ENCODE measurements at places on chromosomes 12 and 14.

DNA sequence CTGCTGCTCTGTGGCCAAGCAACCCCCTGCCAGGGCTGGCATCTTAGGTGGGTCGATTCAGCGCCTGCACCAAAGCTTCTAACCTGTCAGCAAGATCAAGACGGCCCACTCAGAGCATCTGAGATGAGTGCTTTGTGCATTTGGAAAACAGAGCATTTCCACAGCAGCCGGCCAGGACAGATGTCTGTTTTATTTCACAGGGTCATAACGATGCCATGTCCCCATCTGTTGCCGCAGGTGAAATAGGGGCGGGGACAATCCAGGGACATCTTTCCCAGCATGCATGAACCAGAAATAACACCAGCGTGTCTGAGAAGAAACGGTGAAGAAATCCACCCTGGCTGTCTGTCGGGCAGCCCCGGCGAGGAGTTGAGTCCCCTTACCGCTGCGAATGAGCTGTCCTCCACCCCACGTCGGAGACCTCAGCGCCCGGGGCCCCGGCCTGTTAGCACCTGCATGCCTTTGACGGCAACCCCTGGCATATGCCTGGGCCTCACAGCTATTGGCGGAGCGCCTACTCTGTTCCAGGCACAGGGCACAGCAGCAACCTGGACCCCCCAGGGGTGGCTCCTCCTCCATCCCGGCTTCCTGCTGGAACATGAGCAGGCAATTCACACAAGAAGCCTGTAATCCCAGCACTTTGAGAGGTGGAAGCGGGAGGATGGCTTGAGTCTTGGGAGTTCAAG lies 30.6 kb upstream of the ULK1 start:
- DNase-seq = peak; percentile 6

- DNase-seq = no peak
These were observed 61.5 kb downstream of the TMEM30B start for GRCh38 chr14:61219673-61220072.

DNA sequence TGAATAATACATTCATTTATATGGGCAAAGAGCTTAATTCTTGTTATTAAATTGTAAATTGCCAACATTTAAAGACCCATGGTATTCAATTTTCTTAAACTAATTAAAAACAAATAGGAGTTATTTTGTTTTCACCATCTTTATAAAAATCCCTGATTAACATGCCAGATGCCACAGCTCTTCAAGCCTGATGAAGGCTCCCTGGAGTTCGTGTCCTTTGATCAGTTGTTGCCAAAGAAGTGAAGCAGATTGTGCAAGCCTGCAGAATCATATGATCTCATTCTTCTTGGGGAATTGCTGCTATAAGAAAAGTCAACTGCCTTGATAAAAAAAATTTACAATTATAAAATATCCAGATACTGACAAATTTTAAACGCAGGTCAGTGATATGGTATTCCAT lies 288.3 kb upstream of the PPFIA2 start:
- no peak for DNase-seq

DNA sequence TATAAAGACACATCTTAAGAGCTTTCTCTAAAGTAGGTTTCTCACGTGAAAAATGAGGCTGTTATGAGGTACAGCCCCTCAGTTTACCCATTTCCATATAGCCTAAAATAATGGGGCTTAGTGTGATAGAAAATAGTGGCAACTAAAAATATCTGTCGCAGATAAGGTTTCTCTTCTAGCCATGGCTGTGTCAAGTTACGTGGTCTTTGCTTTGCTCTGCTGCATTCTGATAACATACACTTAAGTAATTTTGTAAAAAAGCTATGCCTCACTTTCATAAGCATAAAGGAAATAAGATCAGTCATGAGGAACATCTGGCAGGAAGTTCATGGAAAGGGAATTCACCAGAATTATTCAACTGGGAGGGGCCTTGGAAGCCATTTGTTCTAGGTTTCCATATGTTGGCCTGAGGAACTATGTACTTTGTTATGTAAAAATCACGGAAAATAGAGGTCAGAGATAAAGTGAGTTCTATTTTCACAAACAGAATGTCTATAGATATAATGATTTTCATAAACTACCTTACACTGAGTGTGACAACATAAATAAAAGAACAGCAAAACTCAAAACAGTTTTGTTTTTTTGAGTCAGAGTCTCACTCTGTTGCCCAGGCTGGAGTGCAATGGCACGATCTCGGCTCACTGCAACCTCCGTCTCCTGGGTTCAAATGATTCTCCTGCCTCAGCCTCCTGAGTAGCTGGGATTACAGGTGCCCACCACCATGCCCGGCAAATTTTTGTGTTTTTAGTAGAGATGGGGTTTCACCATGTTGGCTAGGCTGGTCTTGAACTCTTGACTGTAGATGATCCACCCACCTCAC lies 195.6 kb upstream of the KRR1 start:
- no peak for DNase-seq

DNA sequence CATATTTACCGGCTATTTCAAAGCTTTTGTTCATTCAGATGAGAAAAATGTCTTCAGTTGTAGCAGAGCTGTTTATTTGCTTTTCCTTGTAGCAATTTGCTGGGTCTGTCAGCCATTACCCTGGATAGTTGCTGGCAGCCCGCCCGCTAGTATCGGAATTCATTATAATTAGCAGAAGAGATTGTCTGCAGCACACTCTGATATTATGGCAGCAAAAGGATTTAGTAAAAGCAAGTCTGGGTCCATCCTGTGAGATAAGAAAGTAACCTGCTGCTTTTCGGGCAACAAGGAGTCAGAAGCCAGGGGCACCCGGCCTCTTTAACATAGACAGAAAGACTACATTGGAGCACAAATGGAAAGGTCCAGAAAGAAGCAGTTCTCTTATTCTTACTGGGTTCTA lies 6.1 kb upstream of the SLC35E3 start:
- no peak for DNase-seq

GRCh38 chr14:73025544-73025943 lies 1.4 kb downstream of the ZFYVE1 start:
- no peak for DNase-seq

GRCh38 chr12:106106061-106106566 lies 32.6 kb downstream of the NUAK1 start:
- DNase-seq = no peak

GRCh38 chr14:86654558-86655184 lies 1124.7 kb downstream of the FLRT2 start:
- DNase-seq = peak; percentile 7
